ENCODE measurements at places on chromosomes 2 and 18.

- no peak for DNase-seq
Observed at GRCh38 chr2:128520791-128521190, 202.1 kb upstream of the HS6ST1 start.

- DNase-seq, result no peak
Observed at GRCh38 chr2:95240091-95240490, 32.8 kb downstream of the ZNF892 start.

DNA sequence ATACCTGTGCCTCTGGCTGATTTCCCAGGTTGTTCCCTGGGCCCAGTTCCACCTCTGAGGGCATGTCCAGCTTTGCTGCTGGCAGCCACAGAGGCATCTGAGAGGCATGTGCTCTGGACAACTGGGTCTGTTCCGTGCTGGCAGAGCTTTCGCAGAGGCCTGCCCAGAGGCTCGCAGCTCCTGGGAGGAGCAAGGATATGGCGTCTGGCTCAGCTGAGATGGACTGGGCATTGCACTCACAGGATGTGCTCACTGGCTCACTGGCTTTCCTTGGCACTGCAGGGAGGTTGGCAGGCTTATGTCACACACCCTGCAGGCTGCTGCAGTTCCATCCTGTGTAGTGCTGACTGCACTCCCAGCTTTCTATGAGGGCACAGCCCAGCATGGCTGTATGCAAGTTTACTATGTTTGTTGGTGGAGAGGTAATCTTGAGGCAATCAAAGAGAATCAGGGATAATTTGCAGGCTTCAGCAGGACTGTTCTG lies 172.3 kb downstream of the PRKCE start:
- no peak for DNase-seq

DNA sequence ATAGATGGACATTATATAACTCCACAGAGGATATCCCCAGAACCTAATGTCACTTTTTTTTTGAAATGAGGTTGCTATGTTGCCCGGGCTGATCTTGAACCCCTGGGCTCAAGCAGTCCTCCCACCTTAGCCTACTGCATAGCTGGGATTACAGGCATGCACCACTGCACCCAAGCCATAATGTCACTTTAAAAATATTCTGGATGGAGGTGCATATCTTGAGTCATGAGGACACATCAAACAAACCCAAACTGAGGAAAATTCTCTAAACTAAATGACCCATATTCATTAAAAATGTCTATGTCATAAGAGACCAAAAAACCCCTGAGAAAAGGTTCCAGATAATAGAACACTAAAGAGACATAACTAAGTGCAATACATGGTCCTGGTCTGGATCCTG lies 36.3 kb downstream of the OSGEPL1 start:
- no peak for DNase-seq

DNA sequence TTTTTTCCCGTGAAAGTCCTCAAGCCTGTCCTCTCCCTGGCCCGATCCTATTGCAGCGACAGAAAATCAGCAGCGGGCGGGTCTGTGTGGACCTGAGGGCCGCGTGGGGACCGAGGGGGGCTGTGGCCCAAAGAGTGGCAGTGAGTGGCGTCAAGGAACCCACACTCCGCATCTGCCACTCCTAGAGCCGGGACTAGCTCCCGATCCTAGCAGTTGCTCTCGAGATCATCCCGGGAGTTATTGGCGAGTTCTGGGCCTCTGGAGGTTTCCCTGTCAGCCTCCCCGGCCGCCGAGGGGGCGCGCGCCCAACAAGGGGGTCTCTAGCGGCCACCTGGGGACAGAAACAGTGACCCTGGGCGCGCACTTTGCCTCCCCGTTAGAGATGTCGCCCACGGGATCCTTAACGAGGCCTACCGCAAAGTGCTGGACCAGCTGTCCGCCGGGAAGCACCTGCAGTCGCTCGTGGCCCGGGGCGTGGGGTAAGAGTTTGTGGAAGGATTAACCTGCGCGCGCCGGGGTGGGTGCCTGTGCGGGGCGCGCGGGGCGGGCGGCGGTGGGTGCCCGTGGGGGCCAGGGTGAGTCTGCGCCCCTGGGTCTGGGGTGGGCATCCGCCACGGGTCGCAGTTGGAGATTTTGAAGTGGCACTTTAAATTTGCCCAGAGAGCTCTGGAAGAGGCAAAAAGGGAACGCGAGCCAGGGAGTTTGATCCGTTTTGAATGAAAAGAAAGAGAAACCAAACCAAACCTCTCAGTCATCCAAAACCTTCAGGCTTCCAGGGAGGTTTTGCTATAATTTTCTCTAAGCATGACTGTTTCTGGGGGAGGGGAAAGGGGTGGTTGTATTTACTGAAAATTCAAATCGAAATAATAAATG lies 3.5 kb downstream of the ADCYAP1 start:
- DNase-seq, result no peak

- DNase-seq, result no peak
Observed at GRCh38 chr2:168781191-168781817, 21.1 kb upstream of the NOSTRIN start.

GRCh38 chr2:94993176-94994062 lies 32.1 kb upstream of the MAL start:
- no peak for DNase-seq

- DNase-seq, result no peak
Observed at GRCh38 chr2:18930971-18931370, 341.6 kb upstream of the NT5C1B start.

DNA sequence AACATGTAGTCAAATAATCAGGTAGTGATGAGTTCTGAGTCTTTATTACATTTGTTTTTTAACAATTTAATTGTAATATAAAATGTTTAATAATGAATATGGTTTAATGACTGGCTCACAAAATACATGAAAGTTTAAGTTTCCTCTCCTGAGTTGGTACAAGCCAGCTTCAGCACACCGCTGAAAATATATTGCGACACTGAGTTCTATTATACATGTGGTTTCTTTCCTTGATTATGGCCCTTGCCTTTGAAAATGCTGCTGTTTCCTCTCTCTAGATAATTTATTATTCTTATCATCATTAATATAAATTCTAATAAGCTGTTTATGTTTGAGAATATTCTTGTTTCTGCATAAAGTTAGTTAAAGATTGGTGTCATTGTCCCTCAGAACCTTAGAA lies 249.3 kb downstream of the PARD3B start:
- no peak for DNase-seq

DNA sequence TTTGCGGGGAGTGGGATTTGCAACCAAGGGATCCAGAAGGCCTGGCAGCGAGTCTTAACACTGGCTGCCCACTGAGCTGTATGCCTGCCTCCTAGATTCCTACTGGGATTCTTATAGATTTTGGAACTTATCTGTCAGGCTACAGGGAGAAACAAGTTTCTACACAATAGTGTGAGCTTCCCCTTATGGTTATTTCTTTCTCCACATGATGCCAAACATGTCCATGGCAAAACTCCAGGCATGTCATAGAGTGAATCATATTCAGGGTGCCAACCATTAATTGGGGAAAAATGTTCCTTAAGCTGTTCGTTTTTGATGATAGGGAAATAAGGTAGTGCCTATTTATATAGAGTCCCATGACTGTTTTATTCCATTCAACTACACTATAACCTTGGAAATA lies 1185.2 kb upstream of the CELF4 start:
- no peak for DNase-seq

GRCh38 chr2:159138642-159139182 lies 147.8 kb downstream of the WDSUB1 start:
- no peak for DNase-seq

- no peak for DNase-seq
Observed at GRCh38 chr2:137826373-137827372, 137.6 kb upstream of the HNMT start.

DNA sequence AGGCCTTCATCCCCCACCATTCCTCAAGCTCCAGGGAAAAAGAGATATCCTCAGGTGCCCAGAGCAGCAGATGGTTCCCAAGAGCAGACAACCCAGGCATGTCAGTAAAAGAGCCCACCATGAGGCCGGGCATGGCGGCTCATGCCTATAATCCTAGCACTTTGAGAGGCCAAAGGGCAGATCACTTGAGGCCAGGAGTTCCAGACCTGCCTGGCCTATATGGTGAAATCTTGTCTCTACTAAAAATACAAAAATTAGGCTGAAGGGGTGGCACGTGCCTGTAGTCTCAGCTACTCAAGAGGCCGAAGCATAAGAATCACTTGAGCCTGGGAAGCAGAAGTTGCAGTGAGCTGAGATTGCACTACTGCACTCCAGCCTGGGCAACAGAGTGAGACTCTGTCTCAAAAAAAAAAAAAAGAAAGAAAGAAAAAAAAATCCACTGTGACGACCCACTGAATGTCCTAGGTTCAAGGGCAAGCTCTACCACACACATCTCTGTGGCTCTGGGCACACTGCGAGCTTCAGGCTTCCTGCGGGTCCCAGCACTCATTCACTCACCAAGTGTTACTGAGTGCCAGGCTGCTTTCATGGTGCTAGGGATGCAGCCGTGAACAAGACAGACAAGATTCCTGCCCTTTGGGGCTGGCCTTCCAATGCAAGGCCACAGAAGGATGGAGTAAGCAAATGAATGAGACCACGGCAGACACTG lies 6.5 kb upstream of the DUSP2 start:
- no peak for DNase-seq

GRCh38 chr18:47254341-47254939 lies 3.0 kb upstream of the SKOR2 start:
- no peak for DNase-seq

GRCh38 chr18:75574187-75574586 lies 146.7 kb upstream of the SMIM21 start:
- DNase-seq, result no peak

DNA sequence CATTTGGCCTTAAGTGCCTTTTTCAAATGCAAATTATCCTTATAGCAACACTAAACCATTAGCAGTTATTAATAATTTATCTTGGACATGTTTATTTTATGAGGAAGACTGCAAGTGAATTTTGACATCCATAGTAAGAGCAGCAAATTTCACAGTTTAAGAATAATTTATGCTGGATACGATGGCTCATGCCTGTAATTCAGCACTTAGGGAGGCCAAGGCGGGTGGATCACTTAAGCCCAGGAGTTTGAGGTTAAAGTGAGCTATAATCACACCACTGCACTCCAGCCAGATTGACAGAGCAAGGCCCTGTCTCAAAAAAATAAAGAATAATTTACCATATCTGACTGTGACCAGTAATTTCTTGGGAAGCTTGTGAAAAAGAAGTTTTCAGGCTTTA lies 286.2 kb downstream of the TMX3 start:
- DNase-seq, result no peak

DNA sequence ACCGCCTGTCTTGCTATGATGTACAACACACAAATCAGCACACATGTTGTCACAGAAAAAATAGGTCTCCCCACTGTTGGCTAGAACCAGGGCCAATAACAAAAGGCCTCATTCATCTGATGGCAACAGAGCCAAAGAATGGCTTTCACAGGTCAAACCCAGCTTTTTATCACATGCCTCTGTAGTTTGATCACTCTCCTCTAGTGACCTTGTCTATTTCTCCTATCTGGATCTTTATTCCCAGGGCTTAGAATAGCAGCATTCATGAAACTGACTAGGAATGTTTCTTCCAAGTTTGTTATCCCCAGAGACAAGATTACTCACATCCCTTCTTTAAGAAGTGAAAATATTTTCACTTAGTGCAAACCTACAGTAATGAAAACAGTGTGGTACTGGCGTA lies 285.8 kb upstream of the GYPC start:
- DNase-seq, result no peak

DNA sequence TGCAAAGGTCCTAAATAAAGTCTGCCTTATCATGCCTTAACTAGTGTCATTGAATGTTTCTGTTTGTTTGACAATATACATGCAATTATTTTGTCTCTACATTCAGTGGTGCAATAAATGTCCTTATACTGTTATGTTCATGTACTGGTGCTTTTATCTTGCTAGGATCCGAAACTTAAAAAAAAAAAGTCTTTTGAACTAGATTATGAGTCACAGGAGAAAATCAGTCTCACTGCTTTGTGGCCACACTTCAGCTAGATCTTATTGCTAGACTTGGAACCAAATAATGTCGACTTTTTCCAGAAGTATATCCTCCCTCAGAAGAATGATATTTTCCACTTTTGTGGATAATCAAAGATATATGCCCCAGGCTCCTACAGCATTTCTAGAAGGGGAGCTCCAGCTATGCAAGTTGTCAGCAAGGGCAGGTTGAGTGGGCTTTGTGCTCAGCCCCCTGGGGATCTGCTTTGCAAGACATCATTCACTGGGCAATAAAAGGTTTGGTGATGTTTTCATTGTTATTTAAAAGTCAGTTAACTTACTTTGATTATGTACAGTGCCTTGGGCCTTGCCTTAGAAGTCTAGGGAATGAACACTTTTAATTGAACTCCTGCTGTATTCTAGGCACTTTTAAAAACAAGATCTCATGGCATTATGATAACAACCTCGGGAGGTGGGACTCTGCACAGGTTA lies 157.1 kb upstream of the LRRTM1 start:
- DNase-seq, result no peak

DNA sequence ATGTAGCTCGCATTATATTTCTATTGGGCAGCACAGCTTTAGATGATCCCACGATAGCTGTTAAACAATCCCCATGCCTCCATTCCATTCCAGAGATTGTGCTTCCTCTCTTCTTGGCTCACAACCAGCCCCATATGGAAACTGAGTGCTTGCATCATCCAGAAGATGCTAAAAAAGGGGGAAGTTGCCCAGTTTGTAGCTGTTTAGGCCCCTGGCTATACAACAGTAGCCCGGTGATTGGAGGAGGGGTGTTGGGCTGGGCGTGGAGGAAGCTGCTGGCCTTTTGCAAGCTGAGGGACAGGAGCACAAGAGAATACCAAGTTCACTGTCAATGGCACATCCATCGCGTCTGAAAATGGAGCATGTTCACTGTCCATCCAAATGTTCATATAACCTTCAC lies 360.2 kb downstream of the ALK start:
- no peak for DNase-seq

- DNase-seq, result no peak
Observed at GRCh38 chr18:51236225-51236624, 38.7 kb upstream of the MEX3C start.
